WERI-Rb-1 (cell line): ENCODE measurements at places on chromosomes 13 and 19.

GRCh38 chr13:97221046-97221445, 1.1 kb upstream of the MBNL2 start:
- no peak for DNase-seq

DNA sequence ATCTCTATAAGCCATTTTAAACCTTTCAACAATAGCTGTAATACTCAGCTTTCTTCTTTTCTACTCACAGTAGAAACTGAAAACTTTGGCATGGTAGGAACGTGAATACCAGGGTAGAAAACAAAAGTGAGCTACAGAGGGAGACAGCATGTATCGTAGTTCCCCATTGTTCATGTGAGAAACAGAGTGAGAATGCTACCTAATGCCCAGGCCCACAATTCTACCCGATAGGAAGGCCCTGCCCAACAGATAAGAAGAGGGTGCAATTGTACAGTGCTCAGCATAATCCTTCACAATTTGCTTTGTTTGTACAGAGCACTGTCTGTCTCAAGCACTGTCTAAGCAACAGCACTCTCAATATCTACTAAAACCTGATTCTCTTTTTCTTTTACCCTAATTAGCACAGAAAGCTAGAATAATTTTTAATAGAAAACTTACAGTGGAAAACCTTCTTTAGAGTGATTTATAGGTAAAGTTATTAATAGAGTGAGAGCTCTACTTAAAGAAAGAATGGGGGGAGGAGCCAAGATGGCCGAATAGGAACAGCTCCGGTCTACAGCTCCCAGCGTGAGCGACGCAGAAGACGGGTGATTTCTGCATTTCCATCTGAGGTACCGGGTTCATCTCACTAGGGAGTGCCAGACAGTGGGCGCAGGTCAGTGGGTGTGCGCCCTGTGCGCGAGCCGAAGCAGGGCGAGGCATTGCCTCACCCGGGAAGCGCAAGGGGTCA, 322.3 kb downstream of the EFNB2 start:
- DNase-seq = no peak

GRCh38 chr13:24916464-24916863, 152.5 kb downstream of the RNF17 start:
- no peak for DNase-seq

- DNase-seq = no peak
Observed at GRCh38 chr13:40058757-40059236, 403.3 kb downstream of the COG6 start.

DNA sequence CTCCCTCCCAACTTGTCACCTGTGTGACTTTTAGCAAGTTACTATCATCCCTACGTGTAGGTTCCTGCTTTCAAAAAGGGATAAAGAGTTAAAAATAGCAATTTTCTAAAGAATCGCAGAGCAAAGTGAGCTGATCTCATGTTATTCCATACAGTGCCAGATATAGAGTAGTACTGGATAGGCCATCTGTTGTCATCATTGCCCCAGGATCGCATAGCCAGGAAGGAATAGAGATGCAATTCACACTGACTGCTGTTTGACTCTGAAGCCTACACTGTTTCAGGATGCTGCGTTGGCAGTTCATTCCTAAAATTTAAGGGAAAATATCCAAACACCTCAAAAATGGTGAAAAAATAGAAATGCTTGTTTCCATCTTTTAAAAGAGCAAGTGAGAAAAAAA, 138.9 kb downstream of the SHISA2 start:
- no peak for DNase-seq

DNA sequence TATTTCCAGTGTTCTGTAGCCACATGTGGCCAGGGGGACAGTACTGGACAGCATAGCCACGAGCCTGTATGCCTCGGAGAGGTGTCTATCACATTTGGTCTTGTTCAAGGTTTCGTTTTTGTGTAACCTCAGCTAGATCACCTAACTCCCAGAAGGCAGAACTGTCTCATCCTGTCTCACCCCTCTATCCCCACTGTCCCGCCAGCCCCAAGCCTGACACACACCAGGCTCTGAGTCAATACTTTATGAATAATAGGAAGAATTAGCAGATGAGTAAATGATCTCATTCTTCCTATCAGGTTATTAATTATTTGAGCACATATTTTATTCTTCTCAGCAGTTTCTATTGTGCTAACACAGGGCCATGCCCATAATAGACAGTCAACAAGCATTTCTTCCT, 132.2 kb downstream of the NUFIP1 start:
- DNase-seq = no peak

DNA sequence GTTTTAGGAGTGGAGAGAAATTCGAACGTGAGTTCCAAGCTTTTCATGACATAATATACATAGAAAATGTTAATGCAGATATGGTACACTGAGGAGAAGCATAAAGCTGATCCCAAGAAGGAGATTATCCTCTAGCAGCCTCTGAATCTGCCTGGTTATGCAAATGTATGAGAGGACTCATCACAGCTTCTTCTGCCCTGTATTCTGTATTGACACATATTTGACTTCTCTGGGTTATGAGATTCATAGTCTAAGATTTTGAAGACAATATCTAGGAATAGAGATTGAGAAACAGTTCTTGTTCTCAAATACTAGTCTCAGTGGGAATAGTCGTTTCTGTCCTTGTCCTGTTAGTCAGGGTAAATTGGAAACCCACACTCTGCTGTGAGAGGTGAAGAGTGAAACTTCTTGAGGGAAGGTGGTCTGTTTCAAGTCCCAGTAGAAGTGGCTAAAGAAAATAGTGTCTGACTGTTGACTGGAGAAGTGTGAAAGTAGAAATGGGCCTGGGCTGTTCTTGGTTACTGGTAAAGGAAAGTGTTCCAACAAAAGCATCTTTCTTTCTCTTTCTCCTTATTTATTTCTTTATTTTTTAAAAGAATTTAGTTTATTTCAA, 1356.6 kb downstream of the SLITRK5 start:
- no peak for DNase-seq

GRCh38 chr13:79593121-79593520, 112.2 kb downstream of the NDFIP2 start:
- DNase-seq = peak; percentile 7

DNA sequence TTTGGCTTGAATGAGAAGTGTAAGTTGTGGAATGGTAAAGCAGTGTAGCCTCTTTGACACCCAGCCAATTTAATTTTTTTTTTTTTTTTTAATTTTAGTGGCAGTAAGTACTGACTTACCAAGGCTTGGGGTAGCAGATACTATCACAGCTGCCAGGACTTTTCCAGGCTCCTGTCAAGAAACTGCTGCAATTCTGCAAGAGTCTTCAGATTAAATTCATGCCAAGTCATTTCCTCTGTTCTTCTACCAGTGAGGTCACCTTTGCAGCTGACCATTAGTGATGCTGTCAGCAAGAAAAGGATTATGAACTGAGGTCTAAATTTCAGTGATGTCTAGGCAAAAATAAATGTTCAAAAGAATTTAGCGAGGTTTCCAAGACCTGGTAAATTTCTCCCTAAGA, 91.2 kb downstream of the GGACT start:
- no peak for DNase-seq

DNA sequence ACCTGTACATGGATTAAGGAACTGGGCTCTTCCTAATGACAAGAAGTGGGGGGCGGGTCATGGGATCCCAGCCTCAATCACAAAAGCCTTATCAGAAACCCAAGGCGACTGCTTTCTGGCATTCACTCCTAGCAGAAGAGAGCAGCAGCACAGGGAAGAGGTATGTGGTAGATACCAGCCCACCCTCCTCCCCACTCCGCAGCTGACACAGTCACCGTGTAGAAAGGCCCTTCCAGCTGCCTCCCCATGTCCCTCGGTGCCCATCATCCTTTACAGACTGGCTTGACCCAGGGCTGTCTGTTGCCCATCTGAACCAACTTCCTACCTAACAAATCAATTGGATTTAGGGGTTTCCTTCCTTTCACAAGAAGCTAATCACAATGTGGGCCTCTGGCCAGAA, 3.1 kb upstream of the DHRS12 start:
- DNase-seq = no peak

DNA sequence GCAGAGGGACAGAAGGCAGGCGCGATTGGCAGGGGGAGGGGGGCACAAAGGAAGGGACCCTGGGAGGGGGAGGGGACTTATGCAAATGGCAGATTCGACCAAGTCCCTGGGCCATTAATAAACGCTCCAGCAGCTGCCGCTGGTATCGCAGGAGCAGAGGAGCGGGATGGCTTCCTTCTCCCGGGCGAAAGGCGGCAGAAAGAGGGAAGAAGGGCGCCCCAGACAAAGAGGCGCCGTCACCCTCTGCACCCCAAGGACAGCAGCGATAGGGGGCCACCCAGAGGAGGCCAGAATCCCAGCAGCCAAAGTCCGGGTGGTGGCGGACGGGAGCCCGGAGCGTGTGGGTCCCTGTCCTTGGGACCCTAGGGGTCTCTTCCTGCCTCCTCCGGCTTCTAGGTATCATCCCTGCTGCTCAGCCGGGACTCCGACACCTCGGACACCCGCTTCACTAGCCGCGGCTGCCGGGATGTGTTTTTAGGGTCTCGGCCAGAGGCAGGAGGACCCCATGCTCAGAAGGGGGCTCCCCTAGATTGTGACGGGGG, 1.9 kb downstream of the PTPRS start:
- peak; percentile 72 for DNase-seq

GRCh38 chr13:95234242-95234641, 67.0 kb downstream of the ABCC4 start:
- DNase-seq = no peak

GRCh38 chr19:55069865-55070197, 5.8 kb upstream of the EPS8L1 start:
- no peak for DNase-seq

DNA sequence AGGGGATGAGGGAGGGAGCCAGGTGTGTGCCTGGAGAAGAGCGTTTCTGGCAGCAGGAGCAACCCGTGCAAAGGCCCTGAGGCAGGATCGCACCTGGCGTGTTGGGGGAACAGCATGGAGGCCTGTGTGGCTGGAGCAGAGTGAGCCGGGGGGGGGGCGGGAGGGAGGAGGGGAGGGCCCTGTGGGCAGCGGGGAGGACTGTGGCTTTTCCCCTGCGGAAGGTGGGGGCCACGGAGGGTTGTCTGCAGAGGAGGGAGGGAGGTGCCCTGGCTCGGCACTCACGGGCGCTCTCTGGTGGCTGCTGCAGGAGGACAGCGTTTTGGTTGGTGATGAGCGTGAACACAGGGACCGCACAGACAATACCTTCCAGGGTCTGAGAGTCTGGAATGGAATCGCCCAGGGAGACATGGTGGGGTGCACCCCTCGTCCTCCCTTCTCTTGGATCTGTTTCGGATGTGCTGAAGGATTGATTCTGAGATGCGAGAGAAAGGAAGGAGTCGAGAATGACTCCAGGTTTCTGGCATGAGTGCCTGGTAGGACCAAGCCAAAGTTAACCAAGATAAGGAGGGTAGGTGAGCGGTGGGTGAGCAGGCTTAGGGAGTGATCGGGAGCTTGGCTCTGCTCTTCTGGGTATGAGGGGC, 6.5 kb downstream of the RAB11B start:
- DNase-seq = peak; percentile 74

DNA sequence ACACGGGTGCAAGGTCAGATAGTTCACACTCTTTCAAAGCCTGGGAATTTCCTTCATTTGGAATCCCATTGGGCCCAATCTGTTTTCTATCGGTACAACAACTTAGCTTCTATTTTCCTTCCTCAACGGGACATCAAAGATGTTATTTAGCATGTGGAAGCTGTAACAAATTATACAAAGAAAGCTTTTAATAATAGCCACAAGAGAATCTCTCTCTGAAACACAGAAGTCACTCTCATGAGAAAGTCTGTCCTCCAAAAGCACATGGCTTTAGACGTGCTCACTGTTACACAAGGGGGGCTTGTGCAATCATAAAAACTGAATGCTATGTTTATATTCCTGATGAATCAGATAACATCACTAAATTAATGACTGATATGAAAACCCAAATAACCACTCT, 28.9 kb upstream of the CYSLTR2 start:
- DNase-seq = no peak

- DNase-seq = peak; percentile 74
Observed at GRCh38 chr19:21568816-21569493, 63.6 kb downstream of the ZNF429 start.

GRCh38 chr19:6098574-6098973, 11.7 kb downstream of the RFX2 start:
- no peak for DNase-seq

GRCh38 chr13:29711776-29712175, 116.3 kb upstream of the SLC7A1 start:
- no peak for DNase-seq

DNA sequence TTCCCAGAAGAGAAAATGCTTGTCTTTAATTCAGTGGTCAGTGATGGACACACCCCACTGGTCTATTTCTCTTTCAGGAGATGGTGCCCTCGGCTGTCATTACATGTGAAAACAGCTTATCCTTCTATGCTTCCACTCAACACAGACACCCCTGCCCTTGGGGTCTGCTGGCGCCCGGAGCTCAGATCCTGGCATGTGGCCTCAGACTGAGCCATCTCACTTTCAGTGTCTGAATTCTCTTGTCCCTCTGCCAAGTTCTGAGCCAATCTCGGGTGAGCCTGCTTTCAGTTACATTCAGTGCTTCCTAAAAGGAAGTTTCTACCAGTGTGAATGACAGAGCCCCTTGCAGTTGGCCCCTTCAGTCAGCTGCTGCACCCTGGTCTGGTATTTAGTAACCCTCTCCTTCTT, 293.6 kb downstream of the DNAJC15 start:
- DNase-seq = no peak

- DNase-seq = no peak
Observed at GRCh38 chr19:7441468-7442146, 47.2 kb downstream of the PEX11G start.

GRCh38 chr19:47582320-47582909, 9.5 kb upstream of the ZNF541 start:
- DNase-seq = no peak
